ENCODE measurements at places on chromosomes 13 and 19.

- no peak for DNase-seq
Observed at GRCh38 chr13:53010374-53011105, 18.1 kb upstream of the OLFM4 start.

DNA sequence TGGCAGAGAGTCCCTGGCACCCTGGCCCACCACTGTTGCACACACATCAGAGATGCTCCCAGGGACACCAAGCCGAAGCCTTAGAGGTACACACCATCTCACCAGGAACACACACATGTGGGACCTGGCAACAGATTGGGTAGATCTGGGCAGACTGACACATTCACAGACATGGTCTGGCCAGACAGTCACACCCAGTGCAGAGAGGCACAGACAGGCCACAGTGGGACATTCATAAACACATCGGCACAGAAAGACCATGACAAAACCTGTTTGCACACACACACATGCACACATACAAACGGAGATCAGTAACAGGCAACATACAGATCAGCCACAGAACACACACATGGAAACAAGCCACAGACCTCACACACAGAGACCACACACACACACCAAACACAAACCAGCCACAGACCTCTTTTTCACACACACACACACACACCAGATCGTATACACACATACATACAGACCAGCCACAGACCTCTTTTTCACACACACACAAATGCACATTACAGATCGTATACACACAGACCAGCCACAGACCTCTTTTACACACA, 6.3 kb upstream of the JUNB start:
- no peak for DNase-seq

- peak; percentile 85 for DNase-seq
Observed at GRCh38 chr13:105410602-105411001, 1124.9 kb downstream of the EFNB2 start.

GRCh38 chr13:19958155-19959111, at the start of gene ZMYM2:
Gene ZMYM2 (plus strand): TSS chr13:19958727. CDS start chr13:19993073, 34,346 bp downstream.
- DNase-seq: peak; percentile 97

GRCh38 chr13:79870123-79870522, 389.2 kb downstream of the NDFIP2 start:
- no peak for DNase-seq

GRCh38 chr13:82698941-82699340, 1183.3 kb downstream of the SLITRK1 start:
- no peak for DNase-seq

GRCh38 chr13:33800646-33801186, 17.2 kb upstream of the RFC3 start:
- no peak for DNase-seq

GRCh38 chr13:72537395-72537780, 190.0 kb downstream of the MZT1 start:
- DNase-seq: no peak

- DNase-seq: peak; percentile 82
Observed at GRCh38 chr19:44003461-44004009, 778 bp downstream of the ZNF230 start.

GRCh38 chr19:21856773-21857514, 21.0 kb upstream of the ZNF43 start:
- DNase-seq: no peak

- DNase-seq: no peak
Observed at GRCh38 chr19:50626795-50627194, 12.9 kb downstream of the SYT3 start.

GRCh38 chr13:95304453-95304852, 3.2 kb upstream of the ABCC4 start:
- DNase-seq: no peak

DNA sequence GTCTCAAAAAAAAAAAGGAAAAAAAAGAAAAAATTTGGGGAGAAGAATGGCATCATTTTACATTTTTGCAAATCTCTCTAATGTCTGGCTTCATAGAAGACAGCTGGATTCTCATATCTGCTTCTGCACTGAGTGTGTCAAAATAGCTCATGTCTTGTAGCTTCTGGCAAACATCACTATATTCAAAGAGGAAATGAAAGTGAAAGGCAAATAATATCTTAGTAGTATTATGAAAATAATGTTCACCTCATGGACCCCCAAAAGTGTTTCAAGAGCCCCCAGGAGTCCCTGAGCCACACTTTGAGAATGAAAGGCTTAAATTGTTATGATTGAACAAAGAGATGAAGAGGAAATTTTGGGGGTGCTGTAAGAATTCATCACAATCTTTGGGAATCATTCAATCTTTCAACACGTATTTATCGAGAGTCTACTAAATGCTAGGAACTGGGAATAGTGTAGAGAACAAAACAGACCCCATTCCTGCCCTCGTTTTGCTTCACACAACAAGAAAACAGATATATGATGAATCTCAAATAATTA, 1.2 kb upstream of the SLC6A16 start:
- DNase-seq: no peak

DNA sequence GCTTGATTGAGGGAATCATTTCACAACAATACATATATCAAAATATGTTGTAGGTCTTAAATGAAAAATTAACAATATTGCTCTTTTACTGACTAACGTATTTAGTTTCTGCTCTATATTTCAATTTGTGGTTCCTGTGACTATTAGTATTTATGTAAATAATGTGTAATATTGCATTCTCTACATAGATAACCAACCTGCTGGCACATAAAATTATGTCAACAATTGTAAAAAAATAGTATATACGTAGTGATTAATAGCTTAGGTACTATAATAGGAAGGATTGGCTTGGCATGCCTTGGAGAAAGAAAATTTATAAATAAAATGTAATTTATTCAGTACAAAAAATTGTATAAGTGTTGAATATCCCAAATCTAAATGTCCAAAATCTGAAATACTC, 1336.1 kb downstream of the PCDH9 start:
- no peak for DNase-seq

DNA sequence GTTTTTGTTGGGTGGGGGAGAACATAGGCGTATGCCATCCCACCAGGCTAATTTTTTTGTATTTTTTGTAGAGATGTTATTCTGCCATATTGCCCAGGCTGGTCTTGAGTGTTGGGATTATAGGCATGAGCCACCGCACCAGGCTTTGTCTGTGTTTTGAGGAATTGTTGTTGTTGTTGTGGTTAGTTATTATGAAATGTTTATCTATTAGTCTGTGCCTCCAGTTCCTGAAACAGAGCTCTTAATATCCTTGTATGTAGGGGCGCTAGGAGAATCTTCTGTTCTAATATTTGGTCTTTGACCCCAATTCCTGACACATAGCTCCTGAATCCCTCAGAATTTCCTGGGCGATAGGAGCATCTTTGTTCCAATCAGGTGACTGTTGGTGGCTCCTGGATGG, 5.6 kb upstream of the LATS2 start:
- DNase-seq: no peak

DNA sequence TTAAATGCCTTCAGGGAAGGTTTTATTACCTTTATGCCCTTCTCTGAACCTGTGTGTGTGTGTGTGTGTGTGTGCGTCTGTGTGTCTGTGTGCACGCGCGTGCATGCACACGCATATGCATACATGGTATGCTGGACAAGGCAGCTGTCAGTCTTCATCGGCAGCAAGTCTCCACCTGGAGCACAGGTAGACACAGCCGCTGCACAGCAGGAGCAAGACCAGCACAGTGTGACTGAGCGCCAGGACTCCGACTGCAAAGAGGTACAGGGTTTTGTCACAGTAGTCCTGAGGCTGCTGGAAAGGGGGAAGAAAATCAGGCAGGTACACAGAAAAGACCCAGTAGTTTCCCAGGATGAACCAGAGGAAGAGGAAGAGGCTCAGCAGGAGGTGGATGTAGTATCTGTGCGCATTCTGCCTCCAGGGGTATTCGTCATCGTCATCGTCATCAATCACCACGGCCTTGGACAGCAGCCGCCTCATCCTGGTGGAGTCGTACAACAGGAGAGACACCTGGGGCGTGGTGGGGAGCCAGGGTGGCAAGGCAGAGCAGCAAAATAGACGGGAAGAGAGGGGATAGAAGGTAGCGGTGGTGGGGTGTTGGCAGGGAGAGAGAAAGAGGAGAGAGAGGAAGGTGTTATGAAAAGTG, 12.8 kb upstream of the DHRS12 start:
- DNase-seq: no peak

DNA sequence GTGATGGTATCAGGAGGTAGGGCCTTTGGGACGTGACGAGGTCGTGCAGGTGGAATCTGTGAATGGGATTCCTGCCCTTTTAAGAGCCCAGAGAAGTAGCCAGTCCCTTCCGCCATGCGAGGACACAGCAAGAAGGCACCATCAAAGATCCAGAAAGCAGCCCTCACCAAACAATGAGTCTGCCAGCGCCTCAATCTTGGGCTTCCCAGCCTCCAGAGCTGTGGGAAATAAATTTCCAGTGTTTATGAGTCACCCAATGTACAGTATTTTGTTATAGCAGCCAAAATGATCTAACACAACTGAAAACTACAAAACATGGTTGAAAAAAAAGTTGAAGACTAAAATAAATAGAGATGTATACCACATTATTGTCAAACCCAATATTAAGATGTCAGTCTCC, 16.9 kb upstream of the LAMP1 start:
- no peak for DNase-seq

- DNase-seq: no peak
Observed at GRCh38 chr13:66216728-66217127, 1013.4 kb downstream of the PCDH9 start.

DNA sequence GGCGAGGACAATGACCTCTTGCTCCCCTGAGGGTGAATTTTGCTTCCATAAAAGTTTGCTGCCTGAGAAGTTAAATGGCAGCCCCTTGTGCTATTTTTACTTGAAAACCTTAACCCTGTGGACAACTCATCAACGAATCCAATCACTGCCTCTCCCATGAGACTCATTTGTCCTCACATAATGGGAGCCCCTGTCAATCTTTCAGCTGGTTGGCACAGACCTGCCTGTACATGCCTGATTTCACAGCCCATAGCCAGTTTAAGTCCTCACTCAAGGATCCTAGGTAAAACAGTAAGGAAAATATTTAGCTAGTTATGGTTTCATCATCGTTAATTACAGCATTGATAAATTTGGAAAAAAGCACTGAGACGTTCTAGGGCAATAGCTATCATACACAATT, 207.4 kb downstream of the NHLRC3 start:
- DNase-seq: no peak

GRCh38 chr19:49136771-49137171, 17.4 kb downstream of the PPFIA3 start:
- DNase-seq: no peak

DNA sequence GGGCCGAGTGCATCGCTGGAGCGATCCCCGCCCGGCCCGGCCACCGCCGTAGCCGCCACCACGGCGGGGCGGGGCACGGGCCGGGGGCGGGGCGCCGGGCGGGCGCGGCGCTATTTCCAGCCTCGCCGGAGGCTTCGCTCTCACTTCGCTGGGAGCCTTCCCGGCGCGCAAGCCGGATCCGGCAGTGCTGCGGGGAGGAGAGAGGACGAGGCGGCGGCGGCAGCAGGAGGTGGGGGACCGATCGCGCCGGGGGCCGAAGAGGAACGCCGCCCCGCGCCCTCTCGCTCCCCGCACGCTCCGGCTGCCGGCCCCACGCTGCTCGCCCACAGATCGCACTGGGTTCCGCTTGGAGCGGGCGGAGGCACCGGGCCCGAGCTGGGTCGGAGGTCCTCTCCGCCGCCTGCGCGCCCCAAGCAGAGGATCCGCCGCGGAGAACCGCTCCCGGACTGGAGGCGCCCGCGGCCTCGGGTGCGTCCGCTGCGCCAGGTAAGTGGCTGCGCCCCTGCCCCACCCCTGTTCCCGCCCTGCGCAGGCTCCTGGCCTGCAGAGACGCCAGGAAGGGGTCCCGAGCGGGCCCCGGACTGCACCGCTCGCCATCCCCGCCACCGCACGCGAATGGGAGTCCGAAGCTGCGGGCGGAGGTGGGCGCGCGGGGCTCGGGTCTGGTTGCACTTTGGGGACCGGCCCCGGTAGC, at the start of gene CHST8:
CHST8 (plus strand) TSS at position 143 of the 694 bp plus-strand sequence. CDS start 67,309 bp downstream, outside the sequence.
- no peak for DNase-seq

- DNase-seq: no peak
Observed at GRCh38 chr13:29594303-29594709, 1.2 kb downstream of the SLC7A1 start.

DNA sequence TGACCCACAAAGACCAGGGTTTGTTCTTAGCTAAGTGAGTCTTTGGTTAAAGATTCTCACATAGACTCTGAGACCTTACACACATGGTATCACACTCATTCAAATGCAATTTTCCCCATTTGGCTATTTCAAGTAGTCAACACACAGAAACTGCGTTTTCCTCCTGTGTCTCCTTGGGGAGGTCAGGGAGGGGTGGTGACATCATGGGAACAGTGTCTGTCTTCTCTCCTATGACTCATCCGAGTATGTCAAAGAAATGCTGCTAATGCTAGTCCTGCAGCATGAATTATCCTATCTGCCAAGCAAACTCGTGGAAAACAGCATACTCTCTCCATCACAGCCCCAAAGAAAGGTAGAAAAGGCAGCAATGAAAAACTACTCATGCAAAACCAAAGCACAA, 100.2 kb downstream of the ENOX1 start:
- DNase-seq: peak; percentile 24

DNA sequence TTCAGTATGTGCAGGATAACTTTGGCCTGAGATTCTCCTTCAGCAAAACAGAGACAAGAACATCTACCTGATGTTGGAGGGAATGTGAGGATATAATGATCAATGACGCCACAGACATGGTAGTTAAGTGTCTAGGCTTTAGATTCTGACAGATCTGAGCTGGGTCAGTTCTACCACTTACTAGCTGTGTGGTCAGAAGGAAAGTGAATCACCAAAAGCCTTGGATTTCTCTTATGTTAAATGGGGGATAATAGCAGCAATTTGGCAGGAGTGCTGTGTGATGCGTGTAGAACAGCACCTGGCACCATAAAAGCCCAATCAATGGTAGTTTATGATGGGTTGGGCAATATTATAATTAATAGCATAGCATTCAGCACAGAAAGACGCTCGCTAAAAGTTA, 41.7 kb downstream of the RXFP2 start:
- no peak for DNase-seq

- no peak for DNase-seq
Observed at GRCh38 chr13:99346335-99347042, 39.3 kb upstream of the GPR183 start.

GRCh38 chr13:113787694-113788093, 28.7 kb downstream of the TMEM255B start:
- DNase-seq: peak; percentile 54

- no peak for DNase-seq
Observed at GRCh38 chr13:103192511-103193135, 126.4 kb upstream of the SLC10A2 start.

DNA sequence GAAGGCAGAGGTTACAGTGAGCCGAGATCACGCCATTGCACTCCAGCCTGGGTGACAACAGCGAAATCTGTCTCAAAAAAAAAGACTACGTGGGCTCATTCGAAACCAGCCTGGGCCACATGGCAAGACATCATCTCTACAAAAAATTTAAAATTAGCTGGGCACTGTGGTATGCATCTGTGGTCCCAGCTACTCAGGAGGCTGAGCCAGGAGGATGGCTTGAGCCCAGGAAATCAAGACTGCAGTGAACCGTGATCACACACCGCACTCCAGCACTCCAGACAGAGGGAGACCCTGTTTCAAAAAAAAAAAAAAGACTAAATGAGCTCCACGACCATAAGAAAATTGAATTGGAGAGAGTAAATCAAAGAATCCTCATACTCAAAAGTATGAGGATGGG, 53.1 kb downstream of the SLC7A1 start:
- DNase-seq: no peak

GRCh38 chr19:13149628-13150186, 468 bp downstream of the STX10 start:
- peak; percentile 33 for DNase-seq

- peak; percentile 92 for DNase-seq
Observed at GRCh38 chr13:49585220-49586157, at the start of gene RCBTB1. Gene RCBTB1 (minus strand): TSS chr13:49585558. CDS start chr13:49567279, 18,279 bp downstream.
